Activated CD4-positive, alpha-beta T cell treated with anti-CD3 and anti-CD28 coated beads for 24 hours (primary cell): ENCODE measurements at places on chromosomes 7 and 10.

DNA sequence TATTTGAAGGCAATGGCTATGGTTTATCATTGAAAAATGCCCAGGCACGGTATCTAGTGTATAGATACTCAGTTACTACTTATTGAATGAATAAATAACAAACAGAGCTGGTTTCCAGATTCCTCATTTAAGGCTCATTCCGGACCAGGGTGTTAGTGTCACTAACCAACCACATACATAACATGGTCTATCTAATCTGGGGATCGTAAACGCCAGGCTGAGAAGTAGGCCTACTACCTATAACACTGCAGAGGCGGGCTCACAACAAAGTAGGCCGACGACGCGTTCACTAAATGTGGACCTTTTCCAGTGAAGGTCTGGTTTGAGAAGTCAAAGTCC, 423 bp downstream of the LSM5 start:
- DNase-seq: no peak

- DNase-seq: no peak
Observed at GRCh38 chr7:114936471-114936870, 14.6 kb downstream of the MDFIC start.

DNA sequence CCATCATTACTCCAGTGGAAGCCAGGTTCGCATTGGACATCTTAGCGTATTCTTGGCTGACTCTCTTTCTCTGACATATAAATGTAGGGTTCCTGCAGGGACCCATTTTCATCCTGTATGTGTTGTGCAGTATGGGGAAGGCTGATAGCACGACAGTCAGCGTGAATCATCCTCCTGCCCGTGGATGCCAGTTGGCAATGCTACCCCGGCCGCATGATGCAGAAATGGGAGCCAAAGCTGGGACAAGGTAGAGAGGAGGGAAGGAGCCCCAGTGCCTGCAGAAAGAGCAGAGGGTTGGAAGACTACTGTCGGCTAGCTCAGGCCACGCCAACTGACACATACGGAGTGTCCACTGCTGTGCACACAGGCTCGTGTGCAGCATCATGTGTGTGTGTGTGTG, 251.6 kb downstream of the SKAP2 start:
- no peak for DNase-seq

GRCh38 chr7:14398526-14398925, 409.1 kb upstream of the ETV1 start:
- DNase-seq: no peak

- DNase-seq: no peak
Observed at GRCh38 chr7:12722136-12722535, 34.7 kb downstream of the ARL4A start.

- no peak for DNase-seq
Observed at GRCh38 chr7:141511676-141512396, 39.4 kb upstream of the AGK start.

DNA sequence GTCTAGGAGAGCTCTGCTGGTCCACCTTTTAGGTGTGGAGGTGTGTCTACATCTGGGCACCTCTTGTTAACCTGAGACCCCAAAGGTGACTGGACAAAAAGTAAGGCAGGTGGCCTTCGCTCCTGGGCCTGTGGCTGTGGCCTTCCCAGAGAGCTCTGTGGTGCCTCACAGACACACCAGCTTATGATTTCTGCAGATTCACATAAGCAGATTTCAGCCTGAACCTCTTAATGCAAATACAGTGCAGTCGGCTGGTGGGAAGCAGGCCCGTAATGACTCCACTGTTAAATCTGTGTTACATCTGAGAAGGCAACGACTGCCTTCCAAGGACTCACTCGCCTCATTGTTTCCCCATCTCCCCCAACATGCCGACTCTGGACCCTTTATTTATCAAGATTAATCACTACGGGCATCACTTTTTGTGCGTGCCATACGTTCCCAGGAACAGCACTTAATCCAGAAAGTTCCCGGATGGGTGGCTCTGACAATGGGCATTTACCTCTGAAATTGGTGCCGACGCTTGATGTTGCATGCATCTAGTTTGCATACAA, 119.8 kb downstream of the EBF3 start:
- no peak for DNase-seq

DNA sequence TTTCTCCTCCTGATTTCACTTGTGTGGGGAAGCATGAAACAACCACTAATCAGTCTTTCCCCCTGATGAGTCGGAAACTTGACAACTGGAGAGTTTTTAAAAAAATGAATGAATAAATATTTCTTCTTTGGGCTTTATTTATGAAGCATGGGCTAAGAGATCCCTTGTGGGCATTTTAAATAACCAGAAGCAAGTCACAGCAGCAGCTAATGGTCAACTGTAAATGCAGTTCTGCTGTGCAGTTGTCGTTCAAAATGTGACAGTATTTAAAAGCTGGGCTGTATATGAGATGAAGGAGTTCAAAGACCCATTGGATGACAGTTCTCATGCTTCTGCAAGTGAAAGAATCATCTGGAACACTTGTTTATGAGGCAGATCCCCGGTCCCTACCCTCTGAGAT, 54.1 kb downstream of the STEAP1B start:
- no peak for DNase-seq

- no peak for DNase-seq
Observed at GRCh38 chr7:32415936-32416335, 74.2 kb downstream of the LSM5 start.

- DNase-seq: no peak
Observed at GRCh38 chr10:95841661-95842498, 65.9 kb upstream of the CC2D2B start.

DNA sequence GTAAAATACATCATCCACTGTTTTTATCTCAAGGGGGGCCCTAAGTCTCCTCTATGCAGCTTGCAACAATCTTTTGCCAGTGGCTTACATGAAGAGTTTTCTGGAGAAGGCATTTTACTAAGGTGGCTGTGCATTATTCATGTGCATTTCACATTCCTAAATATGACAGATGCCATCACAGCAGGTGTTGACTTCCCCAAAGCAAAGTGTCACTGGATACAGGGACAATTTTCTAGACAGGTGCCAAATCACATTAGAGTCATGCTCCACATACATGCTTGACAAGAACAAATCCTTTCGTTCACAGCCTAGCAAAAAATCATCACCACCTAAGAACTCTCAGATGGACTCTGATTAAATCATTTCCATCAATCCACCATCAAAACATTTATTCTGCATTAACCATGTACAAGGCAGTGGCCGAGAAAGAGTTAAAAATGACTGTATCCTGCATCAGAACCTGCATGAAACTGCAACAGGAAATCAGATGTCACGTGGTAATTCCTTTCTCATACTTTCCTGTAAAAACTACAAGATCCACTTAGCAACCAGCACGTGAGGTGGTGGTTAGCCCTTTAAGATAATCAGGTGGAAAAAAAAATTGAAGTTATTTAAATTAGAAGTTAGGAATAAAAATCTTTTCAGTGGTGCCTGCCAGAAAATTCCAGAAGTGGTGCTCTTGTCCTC, 88.2 kb upstream of the AFAP1L2 start:
- DNase-seq: no peak

GRCh38 chr7:111741811-111742240, 179.5 kb upstream of the IMMP2L start:
- DNase-seq: no peak

DNA sequence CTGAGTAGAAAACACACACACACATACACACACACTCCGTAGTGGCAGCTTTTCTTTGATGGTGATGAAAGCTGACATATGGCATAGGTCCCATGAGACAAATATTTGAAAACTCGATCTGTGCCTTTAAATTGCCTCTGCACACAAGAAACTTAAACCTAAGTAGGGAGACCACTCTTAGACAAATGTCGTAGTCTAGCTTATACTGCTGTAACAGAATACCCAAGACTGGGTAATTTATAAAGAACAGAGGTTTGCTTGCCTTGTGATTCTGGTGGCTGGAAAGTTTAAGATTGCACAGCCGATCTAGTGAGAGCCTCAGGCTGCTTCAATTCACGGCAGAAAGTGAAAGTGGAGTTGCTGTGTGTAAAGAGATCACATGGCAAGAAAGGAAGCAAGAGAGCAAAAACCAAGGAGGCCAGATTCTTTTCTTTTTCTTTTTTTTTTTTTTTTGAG, 489.4 kb upstream of the SORCS1 start:
- DNase-seq: no peak

GRCh38 chr10:11177926-11178471, 160.3 kb downstream of the CELF2 start:
- DNase-seq: no peak

GRCh38 chr10:119318411-119319160, 111.2 kb downstream of the GRK5 start:
- no peak for DNase-seq

- no peak for DNase-seq
Observed at GRCh38 chr10:52573347-52573746, 199.2 kb downstream of the MBL2 start.

GRCh38 chr10:86364491-86365345, 1.9 kb downstream of the GRID1 start:
- DNase-seq: no peak

DNA sequence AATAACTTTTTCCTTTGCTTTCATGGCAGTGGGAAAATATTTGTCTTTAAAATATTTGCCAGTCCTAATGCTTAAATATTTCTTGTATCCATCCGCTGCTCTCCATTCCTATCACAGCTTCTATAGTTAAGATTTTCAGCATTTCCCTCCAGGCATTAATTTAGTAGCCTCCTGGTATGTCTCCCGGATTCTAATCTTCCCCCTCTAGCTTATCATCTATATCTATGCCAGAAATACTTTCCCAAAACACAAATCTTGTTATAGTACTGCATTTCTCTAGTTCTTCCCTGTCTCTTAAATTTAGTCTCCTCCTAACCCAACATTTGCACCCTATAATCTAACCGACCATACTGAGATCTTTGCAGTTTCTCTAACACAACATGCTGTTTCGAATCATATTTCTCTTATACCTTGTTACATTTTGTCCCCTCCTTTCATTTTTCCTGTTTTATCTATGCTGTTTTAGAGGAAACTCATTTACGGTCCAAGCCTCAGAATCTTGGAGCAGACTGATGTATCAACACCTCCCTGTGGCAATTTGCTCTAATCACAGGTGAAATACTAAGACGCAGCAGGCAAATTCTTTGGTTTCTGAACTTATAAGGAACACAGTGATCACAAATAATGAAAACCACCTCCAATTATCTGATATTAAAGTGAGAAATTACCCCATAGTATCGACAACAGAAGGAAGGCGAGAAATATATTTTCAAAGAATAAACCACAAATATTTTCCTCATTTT, 10.3 kb downstream of the CNTNAP2 start:
- DNase-seq: no peak

- DNase-seq: no peak
Observed at GRCh38 chr10:1920941-1921340, 183.6 kb upstream of the ADARB2 start.

- no peak for DNase-seq
Observed at GRCh38 chr7:155207326-155208002, 90.2 kb upstream of the INSIG1 start.

GRCh38 chr10:93671042-93671441, 31.4 kb downstream of the FRA10AC1 start:
- DNase-seq: no peak

GRCh38 chr7:114760477-114760876, 161.4 kb upstream of the MDFIC start:
- no peak for DNase-seq

DNA sequence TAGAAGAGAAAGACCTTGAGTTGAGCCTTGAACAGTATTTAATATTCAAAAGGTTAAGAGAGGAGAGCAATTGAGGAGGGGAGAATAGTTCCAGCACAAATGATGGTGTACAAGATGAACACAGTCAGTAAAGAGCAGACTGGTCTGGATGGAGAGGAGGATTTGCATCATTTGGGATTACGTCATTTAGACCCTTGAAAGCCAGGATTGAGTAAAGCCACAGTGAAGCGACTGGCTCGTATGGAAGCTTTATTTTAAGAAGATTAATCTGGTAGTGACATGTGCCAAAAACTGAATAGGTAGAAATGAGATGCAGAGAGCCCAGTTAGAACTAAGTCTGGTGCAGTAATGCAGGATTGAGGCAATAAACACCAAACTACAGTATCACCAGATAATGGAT, 52.6 kb downstream of the TRUB1 start:
- DNase-seq: no peak

DNA sequence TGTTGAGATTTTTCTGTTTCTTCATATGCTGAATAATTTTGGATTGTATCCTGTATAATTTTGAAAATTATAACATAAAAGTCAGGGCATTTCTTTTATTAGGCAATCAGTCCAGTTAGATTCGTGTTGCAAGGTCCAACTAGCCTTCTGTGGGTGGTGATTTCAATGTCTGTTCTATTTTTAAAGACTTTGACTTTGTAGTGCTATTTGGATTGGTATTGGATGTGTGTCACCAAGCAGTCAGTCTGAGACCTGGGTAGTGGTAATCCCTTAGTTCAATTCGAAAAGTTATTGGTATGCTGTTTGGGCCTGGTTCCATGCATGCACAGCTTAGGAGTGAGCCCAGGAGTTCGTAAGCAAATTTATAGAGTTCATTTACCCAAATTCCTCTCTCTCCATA, 82.2 kb downstream of the EPDR1 start:
- no peak for DNase-seq

DNA sequence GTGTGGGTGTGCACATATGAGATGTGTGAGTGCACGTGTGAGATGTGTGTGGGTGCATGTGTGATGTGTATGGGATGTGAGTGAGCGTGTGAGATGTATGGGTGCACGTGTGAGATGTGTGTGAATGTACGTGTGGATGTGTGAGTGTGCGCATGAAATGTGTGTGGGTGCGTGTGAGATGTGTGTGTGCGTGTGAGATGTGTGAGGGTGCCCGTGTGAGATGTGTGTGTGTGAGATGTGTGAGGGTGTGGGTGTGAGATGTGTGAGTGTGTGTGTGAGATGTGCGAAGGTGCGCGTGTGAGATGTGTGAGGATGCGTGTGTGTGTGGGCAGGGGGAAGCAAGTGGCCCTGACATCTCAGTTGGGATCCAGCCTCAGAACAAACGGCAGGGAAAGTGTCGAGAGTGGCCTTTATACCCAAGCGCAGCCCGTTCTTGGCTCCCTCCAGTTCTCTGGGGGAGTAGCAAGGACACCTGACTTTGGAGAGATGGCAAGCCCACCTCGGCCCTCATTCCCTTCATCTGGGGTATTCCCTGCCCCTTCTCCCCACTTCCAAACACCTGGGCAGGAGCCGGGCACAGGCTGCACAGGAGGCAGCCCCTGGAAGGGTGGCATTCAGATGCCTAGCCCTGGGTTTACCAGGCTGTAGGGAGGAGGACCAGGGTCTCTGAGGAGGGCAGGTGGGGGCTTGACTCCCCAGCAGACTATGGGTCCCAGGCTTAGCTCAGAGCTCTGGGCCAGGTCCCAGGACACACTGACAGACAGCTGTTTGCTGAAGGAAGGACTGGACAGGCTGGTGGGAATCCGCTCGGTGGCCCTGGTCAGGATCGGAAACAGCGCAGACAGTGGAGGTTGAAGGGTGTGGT, 31.6 kb downstream of the PPIF start:
- DNase-seq: no peak

GRCh38 chr10:112230325-112230988, 46.9 kb upstream of the GPAM start:
- DNase-seq: no peak

DNA sequence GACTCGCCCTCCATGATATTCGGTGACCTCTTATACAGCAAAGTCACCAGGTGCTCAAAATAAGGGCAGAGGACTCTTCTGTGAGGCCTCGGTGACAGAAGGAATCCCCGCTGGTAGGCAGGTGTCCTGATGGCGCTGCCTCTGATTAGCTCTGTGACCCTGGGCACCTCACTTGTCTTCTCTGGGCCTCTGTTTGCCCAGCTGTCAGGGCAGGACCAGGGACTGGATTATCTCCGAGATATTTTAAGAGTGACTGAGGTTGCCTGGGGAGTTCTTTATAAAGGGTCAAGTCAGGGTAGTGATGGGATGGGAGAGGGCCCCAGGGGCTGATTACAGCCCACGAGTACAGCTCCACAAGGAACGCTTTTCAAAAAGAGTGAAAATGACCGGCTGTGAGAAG, 70.9 kb upstream of the SAMD8 start:
- no peak for DNase-seq
